Cortex of kidney (tissue), 1 donor: ENCODE measurements at places on chromosomes 6 and 20.

GRCh38 chr20:32462900-32463641 is 104.9 kb downstream of the ASXL1 start:
- DNase-seq, result no peak

DNA sequence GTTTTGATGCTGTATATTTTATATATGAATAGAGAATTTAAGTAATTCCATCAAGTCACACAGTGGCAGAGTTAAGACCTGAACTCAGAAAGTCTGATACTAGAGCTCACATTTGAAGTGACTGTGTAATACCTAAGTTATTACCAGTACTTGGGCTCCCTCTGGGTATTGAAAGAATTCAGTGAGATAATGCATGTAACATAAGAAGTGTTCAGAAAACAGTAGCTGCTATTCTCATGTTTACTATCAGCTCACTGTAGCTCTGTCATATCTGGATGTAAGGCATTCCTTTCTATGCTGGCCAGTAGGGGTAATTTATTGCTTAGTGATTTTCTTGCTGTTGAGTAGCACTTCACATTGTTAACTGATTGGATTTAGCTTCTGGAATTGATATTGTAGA is 44.6 kb downstream of the NKX2-4 start:
- no peak for DNase-seq

GRCh38 chr20:34872622-34873224 is at the start of gene GGT7:
Gene GGT7, minus strand, starts transcription at chr20:34872856. Its CDS starts 41 bp downstream, at chr20:34872815.
- DNase-seq, result no peak

GRCh38 chr6:89818977-89819335 is 638 bp downstream of the MDN1 start:
- DNase-seq, result no peak

DNA sequence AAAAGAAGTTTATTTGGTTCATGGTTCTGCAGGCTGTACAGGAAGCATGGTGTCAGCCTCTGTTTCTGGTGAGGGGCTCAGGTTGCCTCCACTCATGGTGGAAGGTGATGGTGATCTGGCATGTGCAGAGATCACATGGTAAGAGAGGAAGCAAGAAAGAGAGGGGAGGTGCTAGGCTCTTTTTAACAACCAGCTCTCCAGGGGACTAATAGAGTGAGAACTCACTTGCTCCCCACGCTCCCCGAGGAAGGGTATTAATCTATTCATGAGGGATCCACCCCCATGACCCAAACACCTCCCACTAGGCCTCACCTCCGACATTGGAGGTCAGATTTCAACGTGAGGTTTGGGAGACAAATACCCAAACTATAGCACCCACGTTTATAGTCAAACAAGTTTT is 4.0 kb upstream of the GJB7 start:
- no peak for DNase-seq
